GM23248 (cell line): ENCODE measurements at places on chromosomes 2 and 18. TPM values are rescaled to one million over a fixed set of nuclear protein-coding genes. Genes with fewer than 3 reads are reported as not detected.

DNA sequence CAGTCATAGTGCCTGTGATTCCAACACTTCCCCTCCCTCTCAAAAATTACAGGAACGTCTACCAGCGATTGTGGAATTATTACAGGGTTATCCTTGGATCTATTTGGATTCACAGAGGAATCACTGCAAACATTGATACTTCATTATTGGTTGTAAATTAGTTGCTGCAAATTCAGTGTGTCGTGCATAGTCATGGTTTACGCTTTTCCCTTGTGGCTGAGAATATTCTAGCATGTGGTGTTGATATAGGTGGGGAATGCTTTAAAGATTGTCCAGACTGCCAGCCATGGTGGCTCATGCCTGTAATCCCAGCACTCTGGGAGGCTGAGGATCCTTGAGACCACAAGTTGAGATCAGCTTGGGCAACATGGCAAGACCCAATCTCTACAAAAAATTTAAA, 48.7 kb upstream of the PDK1 start:
- no peaks in the 10 kb centered on the region for H3K27me3 ChIP-seq
- no peaks in the 10 kb centered on the region for H3K4me1 ChIP-seq
- no peak overlapping the region for H3K4me3 ChIP-seq
- peaks cover 14% of the 10 kb centered on the region; the same call in 1 of the 2 replicates for H3K36me3 ChIP-seq
- H3K27ac ChIP-seq = no peak overlapping the region

DNA sequence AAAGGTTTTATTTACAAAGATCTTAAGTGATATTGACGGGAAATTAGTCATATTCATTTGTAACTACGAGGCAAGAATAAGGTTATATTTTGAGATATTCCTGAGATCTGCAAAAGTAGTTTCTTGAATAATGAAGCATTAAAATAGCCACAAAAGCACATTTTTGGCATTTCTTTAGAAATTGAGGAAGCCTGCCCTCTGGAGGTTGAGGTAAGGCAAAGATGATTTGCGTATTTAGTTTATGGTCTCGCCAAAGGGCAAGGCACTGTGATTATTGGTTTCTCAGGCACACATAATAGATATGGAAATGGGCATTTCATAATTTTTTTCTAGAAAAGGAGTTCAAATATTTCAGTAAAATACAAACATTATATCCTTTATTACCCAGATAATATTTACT, 143.7 kb upstream of the RPRM start:
- no peaks in the 10 kb centered on the region for H3K36me3 ChIP-seq
- H3K27ac ChIP-seq = no peak overlapping the region

DNA sequence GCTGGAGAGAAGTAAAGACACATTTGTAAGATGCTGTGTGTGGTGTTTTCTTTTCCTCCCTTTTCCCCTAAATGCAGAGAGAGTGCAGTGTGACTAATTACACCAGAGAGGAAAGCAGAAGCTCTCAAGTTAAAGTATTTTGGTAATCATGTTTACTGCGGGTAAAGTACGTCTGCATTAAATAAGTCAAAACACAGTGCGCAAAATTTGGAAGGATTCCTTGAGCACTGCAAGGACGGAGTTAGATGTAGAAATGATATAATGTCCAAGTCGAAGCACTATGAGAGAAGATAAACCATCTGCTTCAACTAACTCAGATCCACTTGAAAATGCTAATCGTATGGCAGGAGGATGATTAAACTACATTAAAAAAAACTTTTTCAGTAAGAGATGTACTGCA, 766.5 kb downstream of the RNF144A start:
- H3K36me3 ChIP-seq = no peaks in the 10 kb centered on the region
- H3K4me3 ChIP-seq = no peak overlapping the region
- no peak for DNase-seq
- peaks cover 17% of the 10 kb centered on the region for H3K4me1 ChIP-seq

Gene SNORC
- 0.63 TPM in 1 of 2 replicates, not detected in the other for total RNA-seq

Gene MFSD6
- total RNA-seq = 4.9 and 6.7 TPM in 2 replicates

Gene TMEM37
- 1.8 TPM in 1 of 2 replicates, not detected in the other for total RNA-seq

- no peak overlapping the region for H3K4me3 ChIP-seq
- no peak for DNase-seq
- H3K36me3 ChIP-seq = no peaks in the 10 kb centered on the region
- no peak overlapping the region for H3K27ac ChIP-seq
- no peaks in the 10 kb centered on the region for H3K27me3 ChIP-seq
Observed at GRCh38 chr2:182349268-182349667, 77.6 kb downstream of the PDE1A start.

DNA sequence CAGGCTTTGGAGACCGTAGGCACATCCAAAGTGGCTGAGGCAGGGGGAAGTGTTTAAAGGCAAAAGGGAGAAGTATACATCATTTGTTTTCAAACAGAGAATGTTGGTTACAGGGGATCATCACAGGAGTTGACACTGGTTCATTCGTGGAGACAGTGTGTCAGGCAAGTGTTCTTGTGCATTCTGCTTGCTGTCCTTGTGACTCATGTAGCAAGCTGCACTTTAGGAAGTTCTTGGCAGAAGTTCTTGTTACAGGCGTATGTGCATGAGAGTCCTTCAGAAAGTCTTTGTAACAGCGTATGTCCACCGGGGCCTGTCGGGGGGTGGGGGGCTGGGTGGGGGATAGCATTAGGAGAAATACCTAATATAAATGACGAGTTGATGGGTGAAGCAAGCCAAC, 36.5 kb upstream of the B4GALT6 start:
- no peaks in the 10 kb centered on the region for H3K4me1 ChIP-seq
- peak; percentile 48 for DNase-seq
- no peak overlapping the region for H3K4me3 ChIP-seq
- peaks cover 8% of the 10 kb centered on the region; the same call in 1 of the 2 replicates for H3K27me3 ChIP-seq
- H3K36me3 ChIP-seq = no peaks in the 10 kb centered on the region
- no peak overlapping the region for H3K27ac ChIP-seq

Gene FTCDNL1
- total RNA-seq = 0.13 and 0.65 TPM in 2 replicates

Gene CDKL4
- 0.22 TPM in 1 of 2 replicates, not detected in the other for total RNA-seq

DNA sequence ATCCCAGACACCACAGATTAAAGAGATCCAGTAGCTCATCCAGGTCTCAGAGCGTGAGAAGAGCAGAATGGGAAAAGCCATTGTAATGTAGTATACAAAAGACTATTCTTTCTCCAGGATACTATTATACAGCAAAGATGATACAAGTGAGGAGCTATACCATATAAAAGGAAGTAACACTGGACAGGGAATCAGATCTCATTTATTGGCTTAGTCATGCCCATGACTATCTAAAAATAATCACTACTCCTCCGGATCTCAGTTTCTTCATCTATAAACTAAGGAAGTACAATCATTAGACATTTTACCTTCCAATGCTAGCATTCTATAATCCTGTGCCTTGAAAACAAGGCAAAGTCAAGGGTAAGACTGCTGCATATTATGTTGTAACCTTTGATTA, 19.4 kb downstream of the KRCC1 start:
- peaks cover 39% of the 10 kb centered on the region for H3K36me3 ChIP-seq
- peaks cover 34% of the 10 kb centered on the region for H3K4me1 ChIP-seq
- H3K4me3 ChIP-seq = no peak overlapping the region
- H3K27ac ChIP-seq = 0 out of 2 replicates have a peak overlapping the region, but pooled peaks have one; percentile 20
- no peaks in the 10 kb centered on the region for H3K27me3 ChIP-seq

Gene TDRD15
- not detected in 2 replicates for total RNA-seq

DNA sequence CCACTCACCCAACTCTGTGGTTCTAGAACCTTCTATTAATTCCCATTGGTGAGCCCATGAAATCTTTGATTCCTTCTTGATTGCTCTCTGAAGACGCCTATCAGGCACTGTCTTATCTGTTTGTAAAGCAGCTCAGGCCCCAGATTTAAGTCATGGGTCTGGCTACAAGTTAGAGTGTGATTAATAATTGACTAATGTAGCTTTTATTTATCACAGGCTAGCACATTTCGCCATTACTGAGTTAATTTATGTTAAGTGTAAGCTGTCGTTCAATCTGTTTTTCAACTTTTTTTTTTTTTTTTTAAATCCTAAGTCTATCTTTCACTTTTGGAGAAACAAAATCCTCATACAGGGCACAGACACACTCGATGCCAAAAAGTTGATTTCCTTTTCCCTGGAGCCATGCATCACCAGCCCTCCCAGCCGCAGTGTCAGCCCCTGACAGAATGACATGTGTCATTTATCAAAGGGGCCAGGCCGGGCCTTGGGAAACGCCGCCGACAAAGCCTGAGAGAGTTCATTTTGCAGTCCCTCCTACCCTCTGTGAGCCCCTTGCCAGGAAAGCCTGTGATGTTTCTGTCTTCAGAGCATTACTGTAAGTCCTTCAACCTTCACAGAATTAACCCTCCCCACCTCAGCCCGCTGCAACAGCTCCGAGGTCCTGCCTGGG, 15.8 kb downstream of the TSHZ1 start:
- no peaks in the 10 kb centered on the region for H3K36me3 ChIP-seq
- peaks cover 21% of the 10 kb centered on the region for H3K4me1 ChIP-seq
- H3K27ac ChIP-seq = no peak overlapping the region
- no peaks in the 10 kb centered on the region for H3K27me3 ChIP-seq
- H3K4me3 ChIP-seq = peak overlapping the region; percentile 59
- peak; percentile 40 for DNase-seq

Gene SERPINB3
- total RNA-seq = not detected in 2 replicates

DNA sequence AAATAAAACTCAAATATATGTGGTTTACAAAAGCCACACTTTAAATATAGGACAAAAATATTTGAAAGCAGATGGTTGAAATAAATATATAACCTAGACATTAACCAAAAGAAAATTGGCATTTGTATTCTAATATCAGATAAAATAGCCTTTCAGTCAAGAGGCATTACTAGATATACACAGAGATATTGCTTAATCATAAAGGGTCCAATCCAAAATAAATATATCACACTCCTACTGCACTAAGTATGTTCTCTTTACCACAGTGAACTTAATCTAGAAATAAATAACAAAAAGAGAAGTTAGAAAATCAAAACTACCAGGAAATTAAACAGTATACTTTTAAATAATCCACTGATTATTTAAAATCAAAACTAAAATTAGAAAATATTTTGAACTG, 34.2 kb upstream of the KCNJ3 start:
- no peaks in the 10 kb centered on the region for H3K4me1 ChIP-seq
- H3K4me3 ChIP-seq = no peak overlapping the region
- no peaks in the 10 kb centered on the region for H3K36me3 ChIP-seq
- no peak overlapping the region for H3K27ac ChIP-seq

Gene DTNA
- 4.2 and 14.5 TPM in 2 replicates for total RNA-seq

DNA sequence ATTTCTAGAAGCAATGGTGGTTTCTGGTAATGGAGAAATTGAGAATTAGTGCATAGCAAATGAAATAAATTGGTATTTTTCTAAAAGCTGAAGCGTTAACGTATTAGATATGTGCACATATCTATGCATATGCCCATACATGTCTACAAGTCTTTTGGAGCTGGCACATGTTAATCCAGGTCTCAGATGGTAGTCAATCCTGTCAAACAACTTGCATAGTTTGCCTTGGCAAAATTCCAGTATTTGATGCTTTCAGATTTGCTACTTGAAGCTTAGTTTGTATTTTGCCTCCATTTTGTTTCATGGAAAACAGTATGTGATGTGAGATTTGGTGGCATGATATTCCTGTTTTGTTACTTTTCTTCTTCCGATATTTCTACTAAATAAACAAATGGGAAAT, 304.6 kb downstream of the PARD3B start:
- no peaks in the 10 kb centered on the region for H3K4me1 ChIP-seq
- H3K27ac ChIP-seq = no peak overlapping the region
- no peak overlapping the region for H3K4me3 ChIP-seq
- H3K27me3 ChIP-seq = no peaks in the 10 kb centered on the region
- DNase-seq = no peak
- H3K36me3 ChIP-seq = no peaks in the 10 kb centered on the region

GRCh38 chr18:59144483-59144882, 4.8 kb downstream of the SEC11C start:
- H3K27ac ChIP-seq = no peak overlapping the region
- H3K36me3 ChIP-seq = no peaks in the 10 kb centered on the region
- no peak for DNase-seq
- no peaks in the 10 kb centered on the region for H3K4me1 ChIP-seq

Gene LHCGR
- total RNA-seq = not detected in 2 replicates

- no peaks in the 10 kb centered on the region for H3K36me3 ChIP-seq
- DNase-seq = no peak
- peaks cover 16% of the 10 kb centered on the region for H3K4me1 ChIP-seq
- no peaks in the 10 kb centered on the region for H3K27me3 ChIP-seq
- H3K27ac ChIP-seq = no peak overlapping the region
- no peak overlapping the region for H3K4me3 ChIP-seq
Observed at GRCh38 chr18:56569416-56569815, 69.0 kb downstream of the TXNL1 start.

DNA sequence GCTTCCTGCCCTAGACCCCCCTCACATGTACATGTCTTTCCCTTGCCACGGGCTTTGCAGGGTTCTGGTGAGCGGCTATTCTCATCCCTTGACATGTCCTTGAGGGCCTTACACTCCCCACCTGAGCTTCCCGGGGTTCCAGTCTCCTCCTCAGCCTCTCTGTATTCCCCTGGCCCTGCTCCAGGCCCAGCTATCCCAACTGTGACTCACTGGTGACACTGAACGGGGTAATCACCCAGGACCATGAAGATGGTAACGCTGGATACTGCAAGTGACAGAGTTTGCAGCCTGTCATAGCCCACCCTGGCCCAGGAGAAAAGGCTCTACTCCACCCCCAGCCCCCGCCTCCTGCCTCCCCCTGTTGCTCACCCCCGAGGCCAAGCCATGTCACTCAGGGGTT, 27.3 kb downstream of the KIF3C start:
- H3K27ac ChIP-seq = no peak overlapping the region
- H3K27me3 ChIP-seq = no peaks in the 10 kb centered on the region
- peak; percentile 57 for DNase-seq

Gene PLGLB1
- 0.22 and 0.38 TPM in 2 replicates for total RNA-seq

Gene RAB27B
- 0.13 and 0.54 TPM in 2 replicates for total RNA-seq

- H3K36me3 ChIP-seq = no peaks in the 10 kb centered on the region
- H3K4me3 ChIP-seq = no peak overlapping the region
- H3K4me1 ChIP-seq = no peaks in the 10 kb centered on the region; the same call in 1 of the 2 replicates
- DNase-seq = no peak
- H3K27ac ChIP-seq = no peak overlapping the region
Observed at GRCh38 chr2:177178797-177179196, 33.8 kb upstream of the HNRNPA3 start.

Gene LRRTM4
- total RNA-seq = not detected in 2 replicates

DNA sequence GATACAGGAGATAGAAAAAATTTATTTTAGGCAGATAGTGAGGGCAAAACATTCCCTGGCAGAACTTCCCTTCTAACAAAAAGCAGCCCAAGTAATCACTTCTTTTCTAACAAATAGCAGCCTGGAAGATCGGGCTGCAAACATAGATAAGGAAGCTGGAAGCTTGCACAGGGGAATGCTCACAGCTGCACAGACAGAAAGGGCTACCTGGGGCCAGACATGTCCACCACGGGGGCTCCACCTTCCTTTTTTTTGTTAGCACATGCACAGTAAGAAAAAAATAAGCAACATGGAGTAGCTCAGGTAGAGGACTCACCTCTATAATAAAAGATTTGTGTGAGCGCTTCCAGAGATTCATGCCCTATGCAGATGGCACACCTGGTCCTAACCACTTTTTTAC, 420.5 kb downstream of the PTH2R start:
- H3K27me3 ChIP-seq = no peaks in the 10 kb centered on the region
- no peaks in the 10 kb centered on the region for H3K4me1 ChIP-seq
- DNase-seq = no peak
- no peaks in the 10 kb centered on the region for H3K36me3 ChIP-seq
- no peak overlapping the region for H3K27ac ChIP-seq

Gene GATA6
- 17.6 and 19.0 TPM in 2 replicates for total RNA-seq

- no peaks in the 10 kb centered on the region for H3K4me1 ChIP-seq
- no peaks in the 10 kb centered on the region for H3K36me3 ChIP-seq
- no peak overlapping the region for H3K27ac ChIP-seq
- H3K4me3 ChIP-seq = no peak overlapping the region
- DNase-seq = no peak
Observed at GRCh38 chr2:83042053-83042452, 1417.0 kb downstream of the SUCLG1 start.
